ENCODE measurements at places on chromosomes 11 and 22.

DNA sequence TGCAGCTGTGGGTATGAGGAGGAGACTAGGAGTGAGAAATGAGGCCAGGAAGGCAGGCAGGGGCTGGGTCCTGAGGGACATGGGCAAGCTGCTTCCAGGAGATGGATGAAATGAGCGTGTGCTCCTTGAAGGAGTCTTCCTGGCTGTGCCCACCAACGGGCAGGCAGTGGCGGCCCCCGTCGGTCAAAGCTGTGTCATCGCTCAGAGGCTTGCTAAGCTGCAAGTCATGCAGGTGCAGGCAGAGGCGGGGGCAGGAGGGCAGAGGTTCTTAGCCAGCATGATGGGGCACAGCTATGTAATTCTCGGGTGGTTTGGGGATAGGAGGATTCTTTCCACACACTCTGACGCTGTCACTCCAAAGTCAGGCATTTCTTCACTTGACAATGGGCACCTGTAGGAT is 12.5 kb upstream of the PEX26 start:
- no peak for DNase-seq

- DNase-seq, result no peak
Measured at GRCh38 chr11:5696210-5696609, 6.6 kb downstream of the TRIM22 start.

DNA sequence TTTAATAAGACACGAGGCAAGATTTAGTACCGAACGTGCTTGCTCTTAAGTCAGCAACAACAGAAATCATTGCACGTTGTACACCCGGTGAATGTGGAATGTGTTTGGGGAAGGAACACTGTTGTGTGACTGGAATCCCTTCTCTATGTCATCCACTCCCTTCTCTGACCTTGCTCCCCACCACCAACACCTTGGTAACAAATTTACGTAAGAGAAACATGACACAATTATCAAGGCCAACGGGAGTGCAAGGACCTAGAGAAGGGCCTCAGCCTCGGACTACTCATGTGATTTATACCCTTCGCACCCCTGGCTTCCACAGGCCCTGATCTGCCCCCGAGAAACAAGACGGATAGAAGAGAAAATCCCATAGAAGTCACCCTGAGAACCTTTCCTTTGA is 236.2 kb downstream of the LARGE1 start:
- DNase-seq, result no peak

DNA sequence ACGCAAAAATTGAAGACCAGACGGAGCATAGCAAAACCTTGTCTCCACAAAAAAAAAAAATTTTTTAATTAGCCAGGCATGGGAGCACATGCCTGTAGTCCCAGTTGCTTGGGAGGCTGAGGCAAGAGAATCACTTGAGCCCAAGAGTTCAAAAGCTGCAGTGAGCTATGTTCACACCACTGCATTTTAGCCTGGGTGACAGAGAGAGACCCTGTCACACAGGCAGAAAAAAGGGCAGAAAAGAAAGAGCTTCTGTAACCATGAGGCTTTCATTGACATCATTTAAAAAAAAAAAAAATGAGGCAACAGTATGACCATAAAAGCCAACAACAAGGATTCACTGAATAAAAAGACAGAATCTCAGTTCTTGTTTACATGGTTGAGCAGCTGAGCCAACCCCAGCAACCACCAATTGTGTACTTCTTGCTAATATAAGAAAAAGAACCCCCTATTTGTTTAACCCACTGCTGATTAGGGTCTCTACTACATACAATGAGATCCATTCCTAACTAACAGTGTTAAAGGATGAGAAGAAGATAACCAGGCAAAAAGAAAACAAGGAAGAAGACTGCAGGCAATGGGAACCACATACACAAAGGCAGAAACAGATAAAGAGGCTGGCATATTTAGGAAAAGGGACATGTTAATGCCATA is 86.2 kb upstream of the SCUBE2 start:
- no peak for DNase-seq

GRCh38 chr11:128948583-128948982 is 5.9 kb upstream of the TP53AIP1 start:
- no peak for DNase-seq

GRCh38 chr11:97794876-97795275 is 1225.9 kb upstream of the CNTN5 start:
- no peak for DNase-seq

DNA sequence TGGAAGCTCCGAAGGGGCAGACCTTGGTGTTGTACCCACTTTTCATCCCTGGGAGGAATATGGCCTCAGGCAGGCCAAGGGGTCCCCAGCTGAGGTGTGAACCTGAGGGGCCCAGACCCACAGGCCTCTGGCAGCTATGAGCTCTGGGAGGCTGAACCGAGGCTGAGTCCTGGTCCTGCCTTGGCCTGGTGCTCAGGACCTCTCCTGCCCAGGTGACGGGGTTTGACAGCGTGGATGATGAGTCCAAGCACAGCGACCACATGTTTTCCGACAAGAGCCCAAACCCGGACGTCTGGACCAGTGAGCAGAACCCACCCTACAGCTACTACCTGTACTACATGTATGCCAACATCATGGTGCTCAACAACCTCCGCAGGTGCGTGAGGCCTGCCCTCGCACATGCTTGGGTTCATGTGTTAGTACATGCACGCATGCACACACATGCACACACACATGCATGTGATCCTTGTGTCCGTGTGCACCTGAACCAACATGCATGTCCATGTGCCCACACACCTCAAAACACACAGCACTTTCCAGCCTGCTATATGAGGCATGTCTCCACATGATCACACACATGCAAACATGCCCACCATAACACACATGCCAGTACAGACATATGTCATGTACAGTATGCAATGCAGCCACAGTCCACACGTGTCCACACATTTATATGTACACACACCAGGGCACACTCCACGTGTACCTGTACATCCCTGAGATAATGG is 40.9 kb downstream of the RNF141 start:
- DNase-seq, result no peak

DNA sequence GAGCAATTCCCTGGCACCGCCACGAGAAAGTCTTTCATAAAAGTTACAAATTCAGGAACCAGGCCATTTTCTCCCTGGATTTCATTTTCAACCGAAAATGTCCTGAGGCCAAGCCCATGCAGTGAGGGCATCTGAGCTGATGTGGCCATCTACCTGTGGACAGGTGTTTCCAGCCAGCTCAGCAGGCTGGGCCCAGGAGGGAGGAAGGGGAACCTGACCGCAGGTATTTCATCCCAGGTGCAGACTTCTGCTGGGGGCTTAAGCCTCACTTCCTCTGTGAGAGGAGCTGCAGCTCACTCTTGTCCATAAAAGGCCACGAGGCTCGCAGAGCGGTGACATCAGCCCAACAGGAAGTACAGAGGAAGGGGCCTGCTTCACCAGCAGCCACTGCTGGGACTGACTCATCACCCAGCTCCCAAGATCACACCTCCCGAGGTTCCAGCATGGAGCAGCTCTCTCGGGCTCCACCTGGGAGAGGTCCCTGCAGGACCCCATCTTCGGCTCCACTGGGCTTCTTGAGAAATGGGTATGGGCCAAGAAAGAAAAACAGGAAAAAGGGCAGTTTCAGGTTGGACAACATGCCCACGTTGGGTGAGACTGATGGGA is 56.4 kb downstream of the MYH9 start:
- DNase-seq, result peak; percentile 78

- no peak for DNase-seq
Measured at GRCh38 chr11:132123449-132123848, 753.0 kb downstream of the NTM start.

GRCh38 chr11:86885311-86885710 is 69.9 kb downstream of the FZD4 start:
- no peak for DNase-seq

- no peak for DNase-seq
Measured at GRCh38 chr11:78010304-78010703, 12.8 kb downstream of the KCTD14 start.

DNA sequence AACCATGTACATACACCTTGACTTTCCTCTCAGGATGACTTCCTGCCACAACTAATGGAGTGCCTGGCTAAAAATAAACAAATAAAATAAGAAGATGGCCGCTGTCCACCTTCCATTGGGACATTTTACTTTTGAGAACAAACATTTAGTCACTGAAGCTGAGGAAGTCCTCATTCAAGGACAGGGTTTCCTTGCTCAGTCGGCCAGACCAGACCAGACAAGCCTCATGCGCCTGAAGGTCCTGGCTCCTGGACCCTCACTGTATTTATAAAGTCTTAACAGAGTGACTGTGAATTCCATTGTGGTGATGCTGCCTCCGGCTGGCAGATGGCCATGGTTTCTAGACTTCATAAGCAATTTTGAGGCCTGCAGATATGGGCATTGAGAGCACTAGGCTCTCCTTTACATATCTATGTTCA is 114.5 kb downstream of the MAML2 start:
- no peak for DNase-seq

DNA sequence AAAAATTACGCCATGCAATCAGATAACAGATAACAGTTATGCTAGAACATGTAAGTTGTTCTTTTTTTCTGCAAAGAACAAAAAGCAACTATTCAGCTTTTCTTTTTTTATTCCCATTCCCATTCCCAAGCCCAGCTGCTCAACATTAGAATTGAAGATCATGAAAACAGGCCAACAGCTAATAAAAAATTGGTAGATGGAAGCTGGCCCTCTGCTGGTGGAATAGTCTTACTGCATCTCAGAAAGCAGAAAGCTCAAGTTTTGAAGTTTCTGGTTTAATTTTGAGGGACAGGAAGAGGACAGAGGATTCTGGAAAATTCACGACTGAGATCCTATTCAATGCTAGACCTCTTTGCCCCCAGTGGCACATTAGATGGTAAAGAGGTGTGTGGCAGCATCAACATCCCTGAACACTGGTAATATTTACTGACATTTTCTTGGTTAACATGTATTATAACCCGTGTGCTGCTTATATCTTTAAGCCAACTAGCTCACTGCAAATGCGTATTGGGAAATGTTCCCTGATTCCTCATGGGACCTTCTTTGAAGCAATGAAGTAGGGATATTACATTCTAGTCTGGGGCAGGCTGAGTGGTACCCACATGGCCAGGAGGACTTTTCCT is 591.2 kb downstream of the OPCML start:
- no peak for DNase-seq

GRCh38 chr11:12599408-12600143 is 74.6 kb upstream of the TEAD1 start:
- DNase-seq, result peak; percentile 32

Measured in stimulated activated CD4-positive, alpha-beta T cell treated with anti-CD3 and anti-CD28 coated beads, Interleukin-15, amount 100 ng/mL, for 48 hours (primary cell).